A673 (cell line): ENCODE measurements at places on chromosomes 4 and X.
A peak's percentile ranks its signal among the peaks of the same experiment; 100 is the strongest.

DNA sequence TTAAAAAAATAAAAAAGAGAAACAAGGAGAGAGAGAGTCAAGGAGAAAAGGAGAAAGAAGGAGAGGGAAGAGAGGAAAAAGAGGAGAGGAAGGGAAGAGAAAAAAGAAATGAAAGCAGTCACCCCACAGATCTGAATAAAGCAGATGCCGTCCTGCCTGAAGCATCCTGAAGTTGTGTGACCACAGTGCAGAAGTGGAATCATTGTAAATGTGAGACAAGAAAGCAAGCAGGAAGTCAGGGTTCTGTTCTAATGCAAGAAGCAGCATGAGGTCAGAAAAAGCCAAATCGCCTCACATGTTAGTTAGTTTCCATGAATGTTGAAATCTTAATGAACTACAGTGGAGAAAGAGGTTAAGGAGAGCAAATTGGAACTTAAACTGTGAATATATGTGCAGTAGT lies 692.5 kb downstream of the CENPC start:
- no peak overlapping the region for H3K4me3 ChIP-seq
- no peak overlapping the region for H3K27ac ChIP-seq
- DNase-seq, result no peak
- no peaks in the 10 kb centered on the region for H3K36me3 ChIP-seq

- no peak overlapping the region for H3K27ac ChIP-seq
- no peaks in the 10 kb centered on the region for H3K27me3 ChIP-seq
- DNase-seq, result no peak
- H3K4me3 ChIP-seq, result no peak overlapping the region
Observed at GRCh38 chrX:13673016-13673415, 15.9 kb upstream of the RAB9A start.

- H3K36me3 ChIP-seq, result no peaks in the 10 kb centered on the region
- peak; percentile 60 for DNase-seq
- H3K27me3 ChIP-seq, result peaks cover 3% of the 10 kb centered on the region
Observed at GRCh38 chrX:140712413-140713173, 3.0 kb downstream of the LINC00632 start.

- peaks cover under 1% of the 10 kb centered on the region for H3K4me1 ChIP-seq
- no peak overlapping the region for H3K4me3 ChIP-seq
- H3K36me3 ChIP-seq, result no peaks in the 10 kb centered on the region
Observed at GRCh38 chr4:31366041-31366440, 645.9 kb downstream of the PCDH7 start.
